ENCODE measurements at places on chromosomes 4 and X.

DNA sequence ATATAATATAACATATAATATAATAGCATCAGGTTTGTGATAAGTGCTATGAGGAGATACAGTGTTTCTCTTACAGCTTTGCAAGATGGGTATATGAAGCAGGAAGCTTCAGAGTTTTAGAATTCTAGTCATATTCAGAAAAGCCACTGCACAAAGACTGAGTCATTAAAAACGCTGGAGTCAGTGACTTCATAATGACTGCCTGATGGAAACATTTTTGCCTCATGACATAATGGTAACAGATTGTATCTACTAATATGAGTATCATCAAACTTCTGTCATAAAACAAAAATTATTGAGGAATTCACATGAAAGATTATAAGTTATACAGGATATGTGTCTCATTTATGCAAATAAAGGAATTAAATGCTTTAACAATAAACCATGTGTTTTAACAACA lies 46.8 kb downstream of the EPHA5 start:
- DNase-seq = peak; percentile 7

DNA sequence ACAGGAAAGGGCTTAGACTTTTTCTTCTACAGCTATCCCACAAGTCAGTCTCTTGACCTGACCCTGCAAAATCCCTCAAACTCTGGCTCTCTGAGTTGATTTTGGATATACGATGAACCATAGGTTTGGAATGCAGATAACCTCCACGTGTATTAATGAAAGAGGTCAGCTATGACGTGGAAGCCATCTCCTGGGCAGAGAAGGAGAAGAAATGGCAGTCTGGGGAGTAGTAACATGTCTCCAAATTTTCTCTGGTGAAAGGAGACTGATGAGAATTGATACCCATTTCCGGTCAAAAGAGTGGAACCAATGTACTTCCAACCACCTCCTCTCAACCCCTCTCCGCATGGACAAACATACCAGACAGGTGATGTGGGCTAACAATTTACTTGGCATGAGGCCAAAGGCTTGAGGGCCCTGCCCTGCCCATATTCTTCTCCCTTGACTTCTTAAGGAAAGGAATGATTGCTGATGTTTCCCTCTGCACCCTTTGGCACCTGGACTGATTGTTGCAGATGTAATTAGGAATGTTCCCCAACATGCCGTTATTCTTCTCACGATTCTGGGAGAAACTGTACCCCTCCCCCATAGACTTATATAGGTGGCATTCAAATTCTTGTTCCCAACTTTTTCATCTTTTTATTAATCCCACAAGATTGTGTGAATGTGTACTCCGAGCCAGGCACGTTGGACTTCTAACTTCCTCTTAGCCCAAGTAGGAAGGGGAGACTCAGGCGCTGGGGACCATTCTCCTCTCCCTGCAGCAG lies 580 bp upstream of the PLS3 start:
- DNase-seq = peak; percentile 53

GRCh38 chr4:15891312-15891711 lies 47.2 kb downstream of the FGFBP1 start:
- no peak for DNase-seq

- no peak for DNase-seq
Observed at GRCh38 chr4:42609051-42609450, 47.9 kb downstream of the ATP8A1 start.

DNA sequence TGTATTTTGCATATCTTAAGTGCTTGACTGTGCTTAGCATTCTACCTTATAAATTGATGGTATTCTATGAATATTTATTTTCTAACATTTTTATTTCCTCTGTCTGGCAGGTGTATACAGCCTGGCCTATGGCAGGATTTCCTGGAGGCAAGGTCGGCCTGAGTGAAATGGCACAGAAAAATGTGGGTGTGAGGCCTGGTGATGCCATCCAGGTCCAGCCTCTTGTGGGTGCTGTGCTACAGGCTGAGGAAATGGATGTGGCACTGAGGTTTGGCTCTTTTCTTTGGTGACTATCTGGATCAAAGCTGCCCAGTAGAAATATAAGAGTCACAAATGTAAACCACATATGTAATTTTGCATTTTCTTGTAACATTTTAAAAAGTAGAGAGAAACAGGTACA lies 6.5 kb upstream of the NUDT6 start:
- no peak for DNase-seq

DNA sequence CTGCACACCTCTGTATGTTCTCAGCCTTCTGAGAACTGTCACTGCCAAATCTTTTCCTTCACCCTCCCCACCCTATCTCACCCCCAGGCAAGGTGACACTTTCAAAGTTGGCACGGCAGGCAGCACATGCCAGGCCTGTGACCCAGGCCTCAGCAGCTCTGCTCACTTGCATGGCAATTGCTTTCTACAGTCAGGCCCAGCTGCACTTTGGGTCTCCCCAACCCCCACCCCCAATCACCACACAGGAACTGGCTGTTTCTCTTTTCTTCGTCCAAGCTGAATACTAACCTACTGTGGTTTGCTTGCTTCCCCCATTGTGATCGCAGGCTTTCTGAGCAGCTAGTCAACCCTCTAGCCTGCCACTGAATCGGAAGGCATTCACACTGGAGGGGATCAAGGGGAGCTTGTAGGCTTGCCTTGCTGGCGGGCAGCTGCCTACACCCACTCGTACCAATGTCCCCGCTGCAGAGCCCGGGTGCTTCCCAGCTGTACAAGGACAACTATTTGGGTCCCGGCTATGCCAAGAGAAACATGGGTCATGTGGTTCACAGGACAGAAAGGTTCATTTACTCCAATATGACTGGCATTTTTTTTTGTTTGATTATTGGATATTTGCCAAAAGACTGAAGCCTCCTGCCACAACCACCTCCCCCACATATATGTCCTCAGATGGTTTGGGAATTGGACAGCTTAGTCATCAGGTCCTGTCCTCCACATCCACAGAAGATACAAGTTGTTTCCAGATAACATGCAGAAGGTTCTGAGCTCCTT lies 28.1 kb downstream of the SLC25A43 start:
- no peak for DNase-seq

DNA sequence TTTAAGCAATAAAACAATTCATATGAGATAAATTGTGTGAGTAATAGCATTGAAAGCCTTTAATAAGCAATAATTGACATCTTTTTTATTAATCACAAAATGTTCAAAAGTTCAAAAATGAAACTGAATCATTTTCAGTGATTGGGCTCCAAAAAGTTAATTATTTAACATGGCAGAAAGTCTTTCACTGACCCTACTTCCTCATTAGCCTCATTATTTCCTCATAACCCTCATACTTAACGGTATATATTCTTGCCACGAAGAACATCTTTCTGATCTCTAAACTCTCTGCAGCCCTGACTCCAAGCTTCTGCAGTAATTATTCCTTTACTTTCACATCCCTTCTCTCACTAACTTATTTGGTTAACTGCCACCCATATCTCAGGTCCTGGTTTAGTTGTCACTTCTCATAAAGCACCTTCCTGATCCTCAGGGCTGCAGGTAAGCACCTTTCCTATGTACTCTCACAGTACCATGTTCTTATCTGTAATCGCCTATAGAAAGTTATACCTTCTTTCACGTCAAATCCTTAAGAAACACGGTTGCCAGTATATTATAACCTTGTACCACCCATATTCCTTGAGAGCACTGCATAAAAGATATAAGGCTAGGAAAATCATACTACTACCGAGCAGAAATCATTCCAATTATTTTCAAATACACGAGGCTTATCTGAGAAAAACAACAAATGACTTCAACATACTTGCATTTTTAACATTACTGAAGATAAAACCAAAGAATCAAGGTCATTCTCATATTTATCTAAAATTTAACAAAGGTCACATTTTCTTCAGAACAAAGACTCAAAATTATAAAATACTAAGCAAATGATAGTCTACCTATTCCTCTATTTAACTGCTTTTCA lies 72.2 kb downstream of the PPP3CA start:
- no peak for DNase-seq

DNA sequence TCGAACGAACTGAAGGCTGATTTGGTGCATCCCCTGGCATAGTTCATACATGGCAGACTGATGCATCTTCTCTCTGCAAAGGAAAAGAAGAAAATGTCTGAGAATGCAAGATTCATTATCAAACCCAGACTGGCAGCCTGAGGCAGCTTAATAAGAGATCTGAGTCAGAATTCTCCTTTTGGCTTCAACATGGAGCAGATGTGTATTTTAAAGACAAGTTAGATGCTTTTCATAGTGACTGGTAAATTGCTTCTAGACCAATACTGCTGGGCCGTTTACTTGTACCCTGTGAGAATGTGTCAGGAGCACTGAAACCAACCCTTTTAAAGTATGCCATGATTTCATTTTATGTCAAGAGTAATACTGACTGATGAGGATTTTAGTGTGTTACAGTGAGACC lies 322.0 kb downstream of the NR3C2 start:
- DNase-seq = no peak

- DNase-seq = no peak
Observed at GRCh38 chr4:118087366-118087765, 53.1 kb downstream of the NDST3 start.

DNA sequence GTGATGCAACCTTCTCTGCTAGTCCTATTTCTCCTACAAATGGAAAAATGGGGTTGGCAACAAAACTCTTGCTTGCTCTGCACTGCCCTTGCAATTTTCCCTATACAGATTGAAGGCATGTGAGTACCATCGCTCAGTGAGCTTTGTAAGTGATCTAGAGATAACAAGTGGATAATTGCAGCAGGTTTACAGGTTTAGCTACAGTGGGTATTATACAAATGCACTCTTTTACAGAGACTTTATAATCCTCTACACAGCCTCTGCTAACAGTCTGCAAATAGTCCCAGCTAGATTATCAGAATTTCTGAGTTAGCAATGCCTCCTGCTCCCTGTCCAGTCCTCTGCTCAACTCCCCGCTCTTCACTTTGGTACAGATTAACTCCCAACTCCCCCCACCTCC lies 11.1 kb downstream of the LEF1 start:
- DNase-seq = no peak

DNA sequence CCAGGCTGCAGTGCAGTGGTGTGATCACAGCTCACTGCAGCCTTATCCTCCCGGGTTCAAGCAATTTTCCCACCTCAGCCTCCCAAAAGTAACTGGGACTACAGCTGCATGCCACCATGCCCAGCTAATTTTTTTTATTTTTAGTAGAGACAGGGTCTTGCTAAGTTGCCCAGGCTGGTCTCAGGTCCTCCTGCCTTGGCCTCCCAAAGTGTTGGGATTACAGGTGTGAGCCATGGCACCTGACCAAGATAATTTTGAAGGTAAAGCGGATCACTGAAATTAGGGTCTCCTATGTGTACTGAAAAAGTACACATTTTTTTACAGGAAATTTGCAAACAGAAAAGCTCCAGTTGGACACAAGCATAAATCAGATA lies 4.8 kb downstream of the SAT1 start:
- DNase-seq = no peak

- no peak for DNase-seq
Observed at GRCh38 chr4:101035487-101035886, 311.8 kb downstream of the PPP3CA start.

DNA sequence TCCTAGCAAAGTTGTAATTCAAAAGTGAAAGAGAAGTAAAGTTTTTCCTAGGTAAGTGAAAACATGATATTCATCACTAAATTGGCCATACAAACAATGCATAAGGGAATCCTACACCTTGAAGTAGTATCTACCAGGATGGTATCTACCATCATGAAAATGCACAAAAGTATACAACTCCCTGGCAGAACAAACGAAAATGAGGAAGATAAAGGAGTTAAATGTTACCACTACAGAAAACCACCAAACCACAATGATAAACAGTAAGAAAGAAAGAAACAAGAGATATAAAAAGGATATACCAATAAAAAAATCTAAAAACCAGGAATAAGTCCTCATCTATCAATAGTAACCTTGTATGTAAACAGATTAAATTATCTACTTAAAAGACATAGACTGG lies 26.9 kb downstream of the GK2 start:
- no peak for DNase-seq

GRCh38 chr4:185346975-185347601 lies 48.6 kb downstream of the LRP2BP start:
- no peak for DNase-seq

DNA sequence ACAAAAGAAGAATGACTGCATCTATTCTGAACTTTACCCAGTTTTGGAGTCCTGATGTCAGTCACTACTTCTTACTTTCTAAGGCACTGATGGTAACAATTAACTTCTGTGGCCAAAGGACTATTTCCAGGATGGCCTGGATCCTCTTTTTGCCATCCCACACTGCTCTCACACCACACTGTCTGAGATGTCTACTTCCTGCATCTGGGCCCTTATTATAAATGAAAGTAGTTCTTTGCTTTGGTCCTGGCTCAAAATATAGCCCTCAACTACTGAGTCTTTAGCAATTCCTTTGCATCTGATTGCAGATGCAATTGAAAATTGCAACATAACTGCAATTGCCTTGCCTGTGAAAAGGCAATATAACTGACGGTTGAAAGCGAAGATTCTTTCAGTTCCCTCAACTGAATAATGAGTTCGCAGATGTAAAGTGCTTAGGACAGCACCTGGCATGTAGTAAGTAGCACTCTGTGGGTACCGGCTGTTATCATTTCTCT lies 44.2 kb downstream of the COQ2 start:
- no peak for DNase-seq

- no peak for DNase-seq
Observed at GRCh38 chrX:116204932-116205331, 34.4 kb downstream of the AGTR2 start.

- peak; percentile 25 for DNase-seq
Observed at GRCh38 chr4:71186566-71187403, 152.0 kb upstream of the SLC4A4 start.

- DNase-seq = no peak
Observed at GRCh38 chrX:38817004-38817703, 15.9 kb downstream of the MID1IP1 start.

- no peak for DNase-seq
Observed at GRCh38 chr4:189285377-189285776, 655.3 kb upstream of the FRG1 start.

GRCh38 chr4:140755774-140756318 lies 339 bp downstream of the TBC1D9 start:
- DNase-seq = peak; percentile 38

GRCh38 chr4:110503270-110504083 lies 27.5 kb downstream of the ENPEP start:
- no peak for DNase-seq

- peak; percentile 8 for DNase-seq
Observed at GRCh38 chrX:34875204-34875603, 67.4 kb upstream of the FAM47B start.

DNA sequence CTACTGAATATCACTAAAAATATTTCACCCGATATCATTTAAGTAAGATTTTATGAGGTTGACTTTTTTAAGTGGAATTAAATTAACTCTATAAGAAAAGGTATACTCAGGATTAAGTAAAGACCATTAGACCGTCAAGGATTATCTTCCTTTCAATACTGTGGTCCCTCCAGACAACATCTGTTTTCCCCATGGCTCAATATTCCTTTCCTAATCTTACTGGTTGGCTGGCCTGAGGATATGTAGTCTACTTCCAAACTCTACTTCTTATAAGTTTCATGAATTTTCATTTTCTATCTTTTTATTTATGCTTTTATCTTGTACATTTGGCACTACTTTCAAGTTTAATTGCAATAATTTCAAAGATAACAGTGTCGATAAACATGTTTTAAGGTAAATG lies 725.4 kb downstream of the PCDH7 start:
- no peak for DNase-seq

GRCh38 chr4:138235419-138235952 lies 6.7 kb downstream of the SLC7A11 start:
- DNase-seq = peak; percentile 97

- peak; percentile 3 for DNase-seq
Observed at GRCh38 chr4:186192066-186192612, 772 bp downstream of the CYP4V2 start.

Measured in HFFc6 (cell line).